Fibroblast of skin of left biceps (primary cell): ENCODE measurements at places on chromosomes 12 and 14.

DNA sequence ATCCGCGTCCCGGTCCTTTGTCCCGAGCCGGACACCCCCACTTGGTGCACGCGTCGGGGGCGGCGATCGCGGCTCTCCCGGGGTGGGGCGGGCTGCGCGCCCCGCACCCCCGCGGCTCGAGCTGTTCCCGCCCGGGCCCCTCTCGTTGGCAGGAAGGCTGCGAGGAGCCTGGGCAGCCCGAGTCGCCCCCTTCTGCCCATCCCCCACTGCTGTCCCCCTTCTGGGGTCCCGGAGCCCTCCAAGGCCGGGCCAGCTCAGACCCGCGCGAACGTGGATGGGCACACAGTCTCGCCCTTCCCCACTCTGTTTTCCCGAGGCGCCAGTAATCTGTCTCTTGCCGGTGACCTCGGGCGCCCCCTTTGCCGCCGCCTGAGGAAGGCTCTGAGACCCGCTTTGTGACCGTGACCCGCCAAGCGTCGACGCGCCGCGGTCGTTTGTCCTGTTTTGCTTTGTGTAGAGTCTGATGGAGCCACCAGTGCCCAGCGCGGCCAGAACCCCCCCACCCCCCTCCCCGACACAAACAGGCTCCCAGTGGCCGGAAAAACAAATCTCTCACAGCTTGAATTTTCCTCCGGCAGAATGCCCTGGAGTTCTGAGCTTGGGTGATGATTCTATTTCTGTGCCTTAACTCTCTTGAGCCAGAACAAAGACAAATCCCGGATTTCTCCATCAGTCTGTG lies 610 bp downstream of the C14orf132 start:
- DNase-seq: no peak

DNA sequence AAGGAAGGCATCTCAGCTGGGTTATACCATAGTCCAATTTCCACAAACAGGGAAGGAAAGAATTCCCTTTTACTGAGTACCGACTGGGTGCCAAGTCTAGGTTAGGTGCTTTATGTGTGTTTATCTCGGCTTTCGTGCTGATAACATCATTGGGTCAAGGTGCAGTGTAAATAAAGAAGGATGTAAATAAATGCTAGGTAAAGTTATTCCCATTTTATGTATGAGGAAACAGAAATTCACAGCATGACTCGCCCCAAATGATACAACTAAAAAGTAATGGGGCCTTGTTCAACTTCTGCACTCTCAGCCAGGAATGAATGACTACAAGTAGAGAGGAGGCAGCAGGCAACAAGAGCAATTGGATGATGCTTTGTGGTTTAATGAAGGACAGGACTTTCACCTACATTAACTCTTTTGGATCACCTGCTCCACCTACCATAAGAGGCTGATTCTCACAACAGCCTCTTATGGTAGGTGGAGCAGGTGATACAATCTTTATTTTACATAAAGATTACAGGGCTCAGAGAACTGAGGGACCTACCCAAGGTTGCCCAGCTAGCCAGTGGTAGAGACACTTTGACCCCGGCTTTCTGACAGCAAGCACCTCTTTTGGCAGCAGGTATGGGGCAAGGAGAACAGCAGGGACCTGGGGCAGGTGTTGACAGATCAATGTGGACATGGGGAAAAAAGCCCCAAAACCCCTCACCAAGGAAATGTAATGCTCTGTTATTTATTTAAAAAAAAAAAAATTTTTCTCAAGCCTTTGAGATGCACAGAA lies 213.4 kb upstream of the NUDT4 start:
- no peak for DNase-seq

DNA sequence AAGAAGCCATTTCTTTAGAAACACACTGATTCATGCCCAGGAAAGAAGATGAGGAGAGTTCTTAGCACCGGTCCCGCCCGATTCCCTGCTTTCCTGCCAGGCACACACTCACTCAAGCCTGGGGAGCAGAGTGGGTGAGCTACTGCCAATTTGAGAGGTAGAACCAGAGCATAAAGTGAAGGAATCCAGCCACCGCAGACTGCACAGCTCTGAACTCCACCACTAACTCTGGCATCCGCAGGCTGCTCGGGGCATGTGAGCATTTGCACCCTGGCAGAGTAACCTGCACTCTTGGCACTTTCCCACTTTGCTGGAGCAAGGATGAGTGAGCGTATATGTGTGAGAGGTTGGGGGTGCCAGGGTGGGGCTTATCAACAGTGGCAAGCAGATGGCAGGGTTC lies 4.0 kb upstream of the SYNDIG1L start:
- no peak for DNase-seq

DNA sequence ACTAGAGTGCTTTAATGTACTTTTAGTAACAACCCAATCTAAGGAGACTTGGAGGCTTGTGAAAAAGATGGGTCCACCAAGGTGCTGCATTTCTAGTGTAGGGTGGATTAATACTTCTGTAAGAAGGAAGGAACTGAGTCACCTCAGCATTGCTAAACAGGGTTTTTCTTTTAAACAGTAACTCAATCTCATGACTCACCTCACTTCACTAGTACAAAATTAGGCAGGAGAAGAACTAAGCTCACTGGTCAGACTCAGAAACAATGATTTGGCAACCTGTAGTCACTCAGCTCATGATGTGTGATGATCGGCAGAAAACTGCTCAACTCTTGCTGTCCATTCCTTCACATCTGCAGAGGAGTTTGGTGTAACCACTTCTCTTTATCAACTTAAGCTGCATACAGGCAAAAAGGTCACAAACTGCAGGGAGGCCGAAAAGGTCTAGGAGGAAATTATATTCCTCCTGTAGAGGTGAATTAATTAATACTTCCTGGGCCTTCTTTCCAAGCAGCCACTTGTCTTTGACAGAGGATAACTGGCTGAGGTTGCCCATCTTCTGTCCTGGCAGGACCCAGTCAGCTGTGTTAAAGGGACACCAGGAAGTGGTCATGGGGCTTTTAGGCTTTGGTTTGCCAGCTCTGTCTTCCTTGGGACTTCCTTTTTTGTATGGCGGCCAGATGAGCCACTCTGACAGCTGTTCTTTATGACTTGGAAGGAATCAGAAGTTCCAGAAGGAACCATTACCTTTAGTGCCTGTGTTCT lies 466.9 kb downstream of the FUT8 start:
- no peak for DNase-seq

GRCh38 chr12:42507565-42507964 lies 82.0 kb downstream of the PRICKLE1 start:
- DNase-seq: no peak

DNA sequence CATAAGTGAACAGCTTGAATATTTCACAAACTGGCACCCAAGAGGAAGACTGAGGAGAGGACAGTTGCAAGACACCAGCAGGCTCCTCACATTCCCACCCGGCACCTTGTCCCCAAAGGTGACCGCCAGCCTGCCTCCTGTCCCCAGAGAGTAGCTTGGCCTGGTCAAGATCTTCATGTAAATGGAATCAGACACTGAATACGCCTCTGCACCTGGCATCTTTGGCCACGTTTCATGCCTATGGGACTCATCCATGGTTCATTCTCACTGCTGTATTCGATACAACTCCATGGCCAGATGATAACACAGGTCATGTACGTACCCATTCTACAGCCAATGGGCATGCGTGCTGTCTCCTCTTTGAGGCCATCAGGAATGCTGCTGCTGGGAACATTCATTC lies 60.8 kb downstream of the ITPK1 start:
- DNase-seq: no peak

DNA sequence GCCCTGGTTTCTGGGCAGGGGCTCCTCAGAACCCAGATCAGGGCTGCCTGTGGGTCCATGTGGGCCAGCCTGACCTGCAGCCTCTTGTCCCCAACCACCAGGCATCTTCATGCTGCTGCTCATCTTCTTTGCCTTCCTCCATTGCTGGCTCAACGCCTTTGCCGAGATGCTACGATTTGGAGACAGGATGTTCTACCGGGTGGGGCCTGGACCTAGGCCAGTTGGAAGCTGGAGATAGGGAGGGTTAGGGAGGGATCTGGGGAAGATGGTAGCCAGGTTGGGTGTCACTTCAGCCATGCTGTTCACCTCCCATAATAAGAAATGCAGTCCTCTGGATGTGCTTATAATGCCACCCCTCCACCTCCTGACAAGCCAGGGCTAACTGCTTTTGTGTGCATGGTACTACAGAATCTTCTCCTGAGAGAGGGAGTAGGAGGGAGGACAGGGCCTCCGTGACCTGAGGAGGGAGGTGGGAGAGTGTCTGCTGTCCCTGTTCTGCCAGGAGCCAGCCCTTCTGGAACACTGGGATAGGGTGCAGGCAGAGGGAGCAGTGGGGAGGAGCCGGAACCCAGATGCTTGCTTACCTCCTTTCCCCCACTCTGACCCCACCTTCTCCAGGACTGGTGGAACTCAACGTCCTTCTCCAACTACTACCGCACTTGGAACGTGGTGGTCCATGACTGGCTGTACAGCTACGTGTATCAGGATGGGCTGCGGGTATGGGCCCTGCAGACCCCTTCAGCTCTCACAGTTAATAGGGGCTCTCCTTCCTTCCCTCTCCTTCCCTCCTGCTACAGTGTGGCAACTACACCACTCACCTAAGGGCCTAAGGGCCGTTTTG lies 17.6 kb downstream of the SOAT2 start:
- DNase-seq: no peak

DNA sequence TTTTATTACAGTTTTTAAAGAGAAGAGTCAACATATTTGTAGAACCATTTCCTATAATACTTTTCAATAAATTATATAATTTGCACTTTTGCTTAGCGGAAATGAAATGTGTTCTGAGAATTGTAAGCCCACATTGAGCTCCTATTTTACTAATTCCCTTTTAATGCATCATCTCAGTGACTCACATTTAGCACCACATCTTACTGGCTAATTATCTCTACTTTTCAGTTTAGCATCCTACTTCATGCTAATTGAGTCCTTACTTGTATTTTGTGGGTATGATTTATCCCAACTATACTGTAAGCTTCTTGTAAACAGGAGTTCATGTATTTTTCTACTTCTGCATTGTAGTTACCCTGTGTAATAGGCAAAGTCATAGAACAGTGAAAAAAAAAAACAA lies 67.5 kb downstream of the TMX1 start:
- DNase-seq: no peak

DNA sequence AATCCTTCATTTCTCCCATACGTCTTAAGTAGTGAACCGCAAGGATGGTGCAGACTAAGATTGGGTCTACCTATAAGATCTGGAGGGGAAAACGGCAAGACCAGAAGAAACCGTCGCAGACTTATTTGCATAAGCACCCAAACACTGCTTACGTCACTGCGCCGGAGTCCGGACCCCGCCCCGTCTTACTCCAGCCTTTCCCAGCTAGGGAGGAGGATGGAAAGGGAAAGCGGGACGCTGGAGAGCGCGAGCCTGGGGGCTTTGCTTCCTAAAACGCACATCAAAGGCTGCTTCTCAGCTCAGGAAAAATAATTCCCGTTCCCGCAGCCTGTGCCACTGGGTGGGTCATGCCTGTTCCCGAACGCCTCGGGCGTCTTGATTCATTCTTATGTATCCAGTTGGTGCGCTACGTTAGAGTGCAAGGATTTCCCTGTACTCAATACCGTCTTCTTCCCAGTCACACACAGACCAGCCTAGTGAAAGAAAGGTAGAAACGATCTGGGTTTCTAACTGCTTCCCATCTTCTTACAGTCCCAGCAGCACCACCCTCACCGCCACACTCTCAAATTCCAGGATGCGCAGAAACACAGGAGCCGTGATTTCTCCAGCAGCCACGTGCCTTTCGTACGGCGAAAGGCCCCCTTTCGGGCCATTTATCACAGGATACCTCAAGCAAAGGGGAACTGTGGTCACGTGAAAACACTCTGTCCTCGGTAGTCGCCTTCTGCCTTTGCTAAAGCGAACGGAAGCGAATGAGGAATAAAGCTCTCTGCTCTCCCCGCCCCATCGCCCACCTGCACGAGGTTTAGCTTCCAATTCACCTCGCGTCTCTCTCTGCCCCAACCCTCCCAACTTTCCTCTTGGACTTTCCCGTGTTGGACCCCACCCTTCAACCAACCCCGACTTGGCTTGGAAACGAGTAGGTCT lies 1.1 kb downstream of the SLC6A15 start:
- no peak for DNase-seq

DNA sequence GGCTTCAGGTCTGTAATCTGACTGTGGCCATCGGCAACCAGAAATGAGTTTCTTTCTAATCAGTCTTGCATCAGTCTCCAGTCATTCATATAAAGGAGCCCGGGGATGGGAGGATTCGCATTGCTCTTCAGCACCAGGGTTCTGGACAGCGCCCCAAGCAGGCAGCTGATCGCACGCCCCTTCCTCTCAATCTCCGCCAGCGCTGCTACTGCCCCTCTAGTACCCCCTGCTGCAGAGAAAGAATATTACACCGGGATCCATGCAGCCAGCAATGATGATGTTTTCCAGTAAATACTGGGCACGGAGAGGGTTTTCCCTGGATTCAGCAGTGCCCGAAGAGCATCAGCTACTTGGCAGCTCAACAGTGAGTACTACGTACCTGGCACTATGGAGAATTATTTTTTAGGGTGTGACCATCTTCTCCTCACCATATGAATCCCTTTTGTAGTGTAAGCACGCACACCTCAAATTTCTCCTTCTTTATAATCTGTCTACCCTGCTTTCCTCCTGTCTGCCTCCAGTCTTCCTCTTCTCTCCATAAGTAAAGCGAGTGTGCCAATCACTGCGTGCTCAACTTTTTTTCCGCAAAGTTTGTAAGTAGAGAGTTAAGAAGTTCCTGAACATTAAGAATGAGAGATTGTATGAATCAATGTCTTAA lies at the start of gene TPH2:
Gene TPH2 (plus strand): TSS at position 118 of the 658 bp plus-strand sequence. CDS start 142 bp downstream, at position 260.
- DNase-seq: peak; percentile 14

DNA sequence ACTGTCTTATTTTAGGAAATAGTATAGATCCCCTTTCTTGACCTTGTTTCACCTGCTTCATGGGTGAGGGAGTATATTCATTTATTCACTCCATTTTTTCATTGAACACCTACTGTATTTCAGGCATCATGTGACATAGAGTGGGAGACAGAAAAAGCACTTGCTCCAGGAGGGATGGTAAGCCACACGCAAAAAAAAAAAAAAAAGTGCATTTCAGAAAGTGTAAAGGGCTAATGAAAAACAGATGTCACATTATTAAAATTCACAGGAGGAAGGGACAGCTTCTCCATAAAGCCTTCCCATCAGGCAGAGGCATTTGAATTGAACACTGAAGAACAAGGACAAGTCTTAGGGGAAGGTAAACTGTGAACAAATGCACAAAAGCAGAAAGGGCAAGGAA lies 7.5 kb downstream of the SLC8A3 start:
- DNase-seq: no peak

- no peak for DNase-seq
These were observed 24.6 kb downstream of the IQSEC3 start for GRCh38 chr12:91213-91612.

GRCh38 chr12:45170456-45171042 lies 45.3 kb upstream of the ANO6 start:
- no peak for DNase-seq
